ENCODE measurements at places on chromosomes 12 and 14.

GRCh38 chr14:77529963-77530362, 31.3 kb upstream of the ISM2 start:
- no peak for DNase-seq

DNA sequence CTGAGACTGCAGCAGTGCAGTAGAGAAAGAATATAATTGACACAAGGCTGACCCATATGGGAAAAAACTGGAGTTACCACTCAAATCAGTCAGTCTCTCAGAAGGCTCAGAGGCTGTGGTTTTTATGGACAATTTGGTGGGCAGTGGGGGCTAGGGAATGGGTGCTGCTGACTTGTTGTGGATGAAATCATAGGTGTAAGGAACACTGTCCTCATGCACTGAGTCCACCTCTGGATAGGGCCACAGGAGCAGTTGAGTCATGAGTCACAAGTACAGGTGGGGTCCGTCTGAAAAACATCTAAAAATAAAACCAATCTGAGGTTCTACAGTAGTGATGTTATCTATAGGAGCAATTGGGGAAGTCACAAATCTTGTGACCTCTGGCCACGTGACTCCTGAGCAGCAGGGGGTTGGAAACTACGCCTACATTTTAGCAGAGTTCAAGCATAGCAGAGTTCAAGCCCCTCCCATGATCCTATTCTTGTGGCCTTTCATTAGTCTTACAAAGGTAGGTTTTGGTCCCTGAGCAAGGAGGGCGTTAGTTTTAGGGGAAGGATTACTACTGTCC, 18.1 kb upstream of the SGPP1 start:
- peak; percentile 29 for DNase-seq

- no peak for DNase-seq
These were observed 619.4 kb upstream of the ATP2B1 start for GRCh38 chr12:90327793-90328743.

DNA sequence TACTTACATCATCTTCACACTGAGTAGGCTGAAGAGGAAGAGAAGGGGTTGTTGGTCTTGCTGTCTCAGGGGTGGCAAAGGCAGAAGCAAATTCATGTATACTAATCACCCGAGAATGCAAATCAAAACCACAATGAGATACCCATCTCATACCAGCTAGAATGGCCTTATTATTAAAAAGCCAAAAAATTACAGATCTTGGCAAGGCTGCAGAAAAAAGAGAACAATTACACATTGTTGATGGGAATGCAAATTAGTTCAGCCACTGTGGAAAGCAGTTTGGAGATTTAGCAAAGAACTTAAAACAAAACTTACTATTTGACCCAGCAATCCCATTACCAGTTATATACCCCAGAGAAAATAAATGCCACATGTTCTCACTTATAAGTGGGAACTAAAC, 154.9 kb downstream of the SEC23A start:
- DNase-seq = no peak

DNA sequence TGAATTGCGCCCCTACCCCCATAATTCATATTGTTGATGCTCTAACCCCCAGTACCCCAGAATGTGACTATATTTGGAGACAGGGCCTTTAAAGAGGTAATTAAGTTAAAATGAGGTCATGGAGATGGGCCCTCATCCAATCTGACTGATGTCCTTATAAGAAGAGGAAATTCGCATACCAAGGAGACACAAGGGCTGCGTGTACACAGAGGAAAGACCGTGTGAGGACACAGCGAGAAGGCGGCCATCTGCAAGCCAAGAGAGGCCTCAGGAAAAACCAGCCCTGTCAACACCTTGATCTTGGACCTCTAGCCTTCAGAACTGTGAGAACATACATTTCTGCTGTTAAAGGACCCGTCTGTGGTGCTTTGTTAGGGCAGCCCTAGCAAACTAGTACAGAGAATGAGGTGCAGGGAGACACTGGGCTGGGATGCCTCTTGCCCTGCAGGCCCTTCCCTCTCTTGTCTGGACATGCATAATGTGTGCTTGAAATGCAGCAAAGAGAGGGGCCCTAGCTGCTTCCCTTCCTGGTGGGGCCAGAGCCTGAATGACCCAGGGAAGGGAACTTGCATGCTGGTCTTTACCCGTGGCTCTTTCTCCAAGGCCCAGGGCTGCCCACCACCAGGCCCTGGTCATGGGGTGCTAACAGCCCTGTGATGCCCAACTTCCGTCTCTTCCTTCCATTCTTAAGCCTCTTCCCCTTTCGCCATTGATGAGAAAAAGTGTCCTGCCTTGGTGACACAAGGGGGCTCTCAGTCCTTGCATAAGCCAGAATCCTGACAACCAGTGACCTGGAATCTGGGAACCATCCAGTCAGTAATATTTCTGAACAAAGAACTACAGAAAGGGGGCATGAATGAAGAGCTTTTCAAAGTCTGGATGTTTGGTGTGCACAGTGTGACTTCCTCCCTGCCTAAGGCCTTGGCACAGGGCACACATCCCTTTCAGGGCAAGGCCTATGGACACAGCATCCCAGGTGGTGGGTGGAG, 50.0 kb upstream of the GPATCH2L start:
- no peak for DNase-seq

GRCh38 chr12:123269896-123270213, 1.8 kb downstream of the CDK2AP1 start:
- no peak for DNase-seq

- no peak for DNase-seq
These were observed 34.8 kb downstream of the TIMELESS start for GRCh38 chr12:56414401-56414800.

GRCh38 chr12:19694627-19695026, 255.3 kb downstream of the AEBP2 start:
- DNase-seq = no peak

- DNase-seq = no peak
These were observed 24.5 kb upstream of the HECTD1 start for GRCh38 chr14:31232081-31232480.

GRCh38 chr14:28999656-29000055, 233.1 kb downstream of the FOXG1 start:
- no peak for DNase-seq

Data from tibial nerve (tissue), 4 donors.